ENCODE measurements at places on chromosomes 4 and X. TPM values are rescaled to one million over a fixed set of nuclear protein-coding genes. Genes with fewer than 3 reads are reported as not detected.
A peak's percentile ranks its signal among the peaks of the same experiment; 100 is the strongest.

Gene SLC25A6
- total RNA-seq = 206 TPM

Gene NHS
- 2.0 TPM for total RNA-seq

Gene PRDM8
- 2.0 TPM for total RNA-seq

Gene PRRG1
- total RNA-seq = 11.1 TPM

Gene ARSJ
- total RNA-seq = 5.3 TPM

Gene NOX1
- not detected for total RNA-seq

Gene SPANXN3
- not detected for total RNA-seq

Gene VCX3B
- total RNA-seq = not detected

DNA sequence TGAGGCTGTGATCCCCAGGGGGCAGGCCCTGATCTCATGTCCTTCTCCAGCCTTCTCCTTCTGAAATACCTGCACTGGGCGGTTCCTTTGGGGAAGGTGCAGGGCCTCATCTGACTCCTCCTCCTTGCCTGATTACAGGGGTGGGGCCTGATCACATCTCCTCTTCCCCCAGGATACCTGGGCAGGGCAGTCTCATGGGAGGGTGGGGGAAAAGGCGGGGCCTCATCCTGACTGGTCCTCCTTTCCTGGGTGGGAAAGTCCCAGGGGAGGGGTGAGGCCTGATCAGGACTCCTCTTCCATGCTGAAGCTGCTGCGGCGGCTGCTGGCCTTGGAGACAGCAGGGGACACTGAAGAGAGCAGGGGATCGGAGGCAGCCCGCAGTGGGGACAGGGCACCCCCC lies 13.3 kb downstream of the TFE3 start:
- no peak for DNase-seq

DNA sequence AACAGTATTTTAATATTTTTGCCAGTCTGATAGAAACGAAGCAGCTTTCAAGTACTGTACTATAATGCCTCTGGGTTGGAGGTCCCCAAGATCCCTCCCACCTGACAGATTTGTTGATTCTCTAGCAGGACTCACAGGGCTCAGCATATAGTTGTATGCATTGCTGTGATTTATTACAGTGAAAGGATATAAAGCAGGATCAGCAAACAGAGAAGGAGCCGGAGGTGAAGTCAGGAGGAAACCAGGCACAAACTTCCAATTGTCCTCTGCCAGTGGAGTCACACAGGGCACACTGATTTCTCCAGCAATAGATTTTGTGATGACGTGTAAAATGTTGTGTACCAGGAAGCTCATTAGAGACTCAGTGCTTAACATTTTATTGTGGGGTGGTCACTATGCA lies 19.0 kb downstream of the USP53 start:
- no peak for DNase-seq

DNA sequence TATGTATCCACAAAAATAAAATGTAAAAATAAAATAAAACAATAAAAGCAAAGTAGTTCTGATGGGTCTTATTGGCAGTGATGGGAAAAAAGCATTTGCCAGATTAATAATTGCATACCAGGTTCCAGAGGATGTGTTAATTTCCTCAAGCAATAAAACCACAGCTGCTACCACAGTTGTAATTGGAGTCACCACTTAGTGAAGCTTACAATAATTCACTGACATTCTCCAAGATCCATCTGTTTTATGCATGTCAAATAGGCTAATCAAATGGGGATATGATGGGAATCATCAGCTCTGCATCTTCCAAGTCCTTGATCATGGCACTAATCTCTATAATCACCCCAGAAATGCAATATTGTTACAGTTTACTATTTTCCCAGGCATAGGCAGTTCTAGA lies 123.5 kb upstream of the EMCN start:
- no peak for DNase-seq

GRCh38 chrX:129997086-129997485 lies 14.7 kb downstream of the BCORL1 start:
- DNase-seq = no peak

DNA sequence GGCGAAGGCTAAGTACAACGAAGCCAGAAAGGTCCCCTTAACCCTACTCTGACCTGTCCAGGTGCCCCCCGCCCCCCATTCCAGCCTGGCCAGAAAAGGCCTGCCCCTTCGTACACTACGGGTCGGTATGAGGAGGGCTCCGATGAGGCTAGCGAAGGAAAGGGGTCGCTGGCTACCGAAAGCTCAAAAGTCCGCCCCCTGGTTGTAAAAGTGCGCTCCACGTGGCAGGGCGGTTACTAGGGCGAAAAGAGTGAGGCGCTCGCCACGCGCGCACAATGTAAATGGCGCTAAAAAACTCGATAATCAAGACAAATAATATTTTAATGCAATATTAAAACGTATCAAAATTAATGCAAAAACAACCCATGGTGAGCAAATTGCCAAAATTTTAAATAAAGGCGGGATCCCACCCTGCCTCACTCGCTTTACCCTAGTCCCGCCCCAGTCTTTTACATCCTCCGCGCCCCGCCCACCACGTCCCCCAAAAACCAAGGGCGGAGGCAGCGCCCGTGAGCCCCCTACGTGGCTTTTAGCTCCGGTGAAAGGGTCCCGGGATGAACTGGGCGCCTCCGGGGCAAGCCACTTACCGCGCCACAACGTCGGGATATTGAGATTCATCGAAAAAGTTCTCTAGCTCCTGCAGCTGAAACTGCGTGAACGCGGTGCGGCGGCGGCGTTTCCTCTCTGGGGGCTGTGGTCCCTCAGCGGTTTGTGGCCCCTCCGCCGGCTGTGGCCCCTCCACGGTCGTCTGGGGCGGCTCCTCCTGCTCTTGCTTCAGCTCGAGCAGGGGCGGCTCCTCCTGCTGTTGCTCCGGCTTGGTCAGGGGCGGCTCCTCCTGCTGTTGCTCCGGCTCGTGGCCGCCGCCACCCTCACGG lies 929 bp downstream of the ESX1 start:
- no peak for DNase-seq

- no peak for DNase-seq
These were observed 44.9 kb downstream of the SPANXN1 start for GRCh38 chrX:145292218-145292617.

- DNase-seq = no peak
These were observed 62.3 kb downstream of the GPC3 start for GRCh38 chrX:133923113-133923512.

- DNase-seq = no peak
These were observed at the start of gene ING2 for GRCh38 chr4:183504930-183505610. Gene ING2 (plus strand): TSS chr4:183505058. CDS start chr4:183505196, 138 bp downstream.

- no peak for DNase-seq
These were observed 344.3 kb downstream of the BCOR start for GRCh38 chrX:39753293-39753996.

GRCh38 chr4:56648021-56648823 lies 32.9 kb downstream of the HOPX start:
- DNase-seq = no peak

DNA sequence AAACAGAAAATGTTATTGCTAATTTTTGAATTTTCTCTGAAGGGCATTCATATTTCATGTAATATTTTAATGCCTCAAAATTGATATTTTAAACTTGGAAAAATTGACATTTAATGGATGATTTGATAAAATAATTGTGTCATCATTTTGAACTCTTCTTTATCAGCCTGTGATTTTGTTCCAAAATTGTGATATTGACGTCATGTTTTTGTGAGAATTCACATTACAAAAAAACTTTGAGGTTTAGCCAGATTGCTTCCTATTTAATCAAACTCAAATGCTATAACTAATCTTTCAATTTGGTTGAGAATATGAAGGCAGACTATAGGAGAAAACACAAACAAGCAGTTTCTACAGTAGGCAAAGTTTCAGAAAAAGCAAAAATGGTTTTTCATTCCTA lies 137.4 kb downstream of the GRIA2 start:
- DNase-seq = no peak

DNA sequence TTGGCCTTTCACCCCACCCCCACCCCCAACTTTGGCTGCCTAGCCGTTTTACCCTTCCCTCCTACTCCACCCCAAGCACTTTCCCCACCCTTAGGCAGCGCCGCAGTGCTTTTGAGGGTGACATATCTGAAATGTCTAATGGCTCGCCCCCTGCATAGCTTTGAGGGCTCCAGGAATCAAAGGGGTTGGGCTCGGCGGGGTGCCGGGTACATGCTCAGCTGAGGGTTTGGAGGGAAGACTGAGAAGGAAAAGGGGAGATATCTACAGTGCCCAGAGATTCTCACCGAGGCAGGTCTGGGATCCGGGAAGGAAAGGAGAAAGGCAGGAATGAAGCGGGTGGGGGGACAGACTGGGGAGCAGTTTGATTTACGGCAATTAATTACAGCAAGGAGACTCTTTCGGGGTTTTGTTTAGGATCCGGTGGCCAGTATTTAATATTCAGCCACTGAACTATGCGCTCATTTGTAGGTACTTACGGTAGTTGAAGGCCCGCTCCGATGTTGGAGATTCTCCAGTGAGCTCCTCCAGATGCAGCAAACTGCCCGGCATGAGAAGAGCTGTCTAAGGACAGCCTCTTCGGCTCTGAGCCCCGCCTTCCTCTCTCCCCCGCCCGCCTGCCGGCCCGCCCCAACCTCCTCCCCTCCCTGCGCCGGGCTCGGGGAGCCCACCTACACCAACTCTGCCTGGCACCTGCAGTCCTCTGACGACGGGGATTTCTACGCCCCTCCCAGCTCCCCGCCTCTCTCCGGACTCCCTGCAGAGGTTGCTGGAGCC lies at the start of gene IGSF1:
Gene IGSF1 (minus strand): TSS at position 569 of the 774 bp plus-strand sequence. CDS start 2,632 bp downstream, outside the sequence.
- DNase-seq = peak; percentile 47

GRCh38 chr4:106652095-106652494 lies 283.5 kb upstream of the GIMD1 start:
- DNase-seq = no peak

DNA sequence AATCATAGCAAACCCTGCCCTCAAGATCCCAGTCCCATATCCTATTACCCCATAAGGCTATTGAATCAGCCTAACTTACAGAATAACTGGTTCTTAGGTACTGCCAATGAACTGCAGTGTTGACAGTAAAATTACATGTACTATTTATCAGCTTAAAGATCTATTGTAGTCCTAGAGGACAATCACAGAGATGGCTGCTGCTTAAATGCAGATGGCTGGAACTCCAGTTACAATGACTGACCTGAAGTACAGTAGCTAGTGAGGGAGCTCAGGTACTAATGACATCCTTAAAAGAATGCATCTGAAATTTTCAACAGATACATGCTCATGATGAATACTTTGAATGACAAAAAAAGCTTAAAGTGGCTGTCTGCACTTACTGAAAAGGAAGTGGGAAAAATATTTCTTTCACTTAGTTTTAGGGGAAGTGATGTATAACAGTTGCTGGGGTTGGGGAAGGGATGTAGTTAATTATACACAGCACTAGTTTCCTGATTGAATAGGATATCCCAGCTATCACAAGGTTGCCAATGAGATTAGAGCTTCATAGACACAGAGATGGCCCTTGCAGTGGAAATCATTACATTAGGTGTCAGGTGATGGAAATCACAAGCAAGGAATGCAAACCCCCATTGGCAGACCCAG lies 42.0 kb downstream of the USP26 start:
- DNase-seq = no peak

- DNase-seq = no peak
These were observed 246.5 kb downstream of the PPP1R2C start for GRCh38 chrX:42531441-42531840.

DNA sequence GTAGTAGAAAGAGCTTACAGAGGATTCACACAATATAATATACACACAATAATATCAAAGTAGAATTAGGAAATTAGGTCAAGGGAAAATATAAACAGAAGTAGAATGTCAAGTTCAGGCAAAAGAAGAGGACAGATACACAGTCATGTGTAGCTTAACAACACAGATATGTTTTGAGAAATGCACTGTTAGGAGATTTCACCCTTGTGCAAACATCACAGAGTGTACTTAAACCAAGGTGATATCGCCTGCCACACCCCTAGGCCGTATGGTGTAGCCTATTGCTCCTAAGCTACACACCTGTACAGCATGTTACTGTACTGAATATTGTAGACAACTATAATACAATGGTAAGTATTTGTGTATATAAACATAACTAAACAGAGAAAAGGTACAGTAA lies 110.0 kb upstream of the EDNRA start:
- no peak for DNase-seq

DNA sequence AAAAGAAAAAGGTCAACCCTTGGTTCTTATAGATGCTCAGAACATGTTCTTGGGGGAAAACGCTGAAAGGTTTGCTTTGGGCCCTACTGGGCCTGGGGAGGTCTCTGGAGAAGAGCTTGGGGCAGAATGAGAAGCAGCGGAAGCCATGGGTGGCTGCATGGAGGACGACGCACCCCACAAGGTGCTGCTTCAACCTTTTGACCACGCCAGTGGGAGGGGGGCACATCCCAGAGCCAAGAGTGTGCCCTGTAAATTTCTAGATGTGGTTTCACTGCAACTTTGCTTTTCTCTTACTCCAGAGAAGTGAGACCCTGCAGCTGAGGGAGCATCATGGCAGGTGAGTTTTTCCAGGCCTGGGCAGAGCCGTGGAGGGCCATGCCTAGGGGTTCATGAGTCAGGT lies 3.2 kb downstream of the PRRG3 start:
- DNase-seq = no peak

- DNase-seq = no peak
These were observed 3.8 kb downstream of the FGF16 start for GRCh38 chrX:77450996-77451395.

DNA sequence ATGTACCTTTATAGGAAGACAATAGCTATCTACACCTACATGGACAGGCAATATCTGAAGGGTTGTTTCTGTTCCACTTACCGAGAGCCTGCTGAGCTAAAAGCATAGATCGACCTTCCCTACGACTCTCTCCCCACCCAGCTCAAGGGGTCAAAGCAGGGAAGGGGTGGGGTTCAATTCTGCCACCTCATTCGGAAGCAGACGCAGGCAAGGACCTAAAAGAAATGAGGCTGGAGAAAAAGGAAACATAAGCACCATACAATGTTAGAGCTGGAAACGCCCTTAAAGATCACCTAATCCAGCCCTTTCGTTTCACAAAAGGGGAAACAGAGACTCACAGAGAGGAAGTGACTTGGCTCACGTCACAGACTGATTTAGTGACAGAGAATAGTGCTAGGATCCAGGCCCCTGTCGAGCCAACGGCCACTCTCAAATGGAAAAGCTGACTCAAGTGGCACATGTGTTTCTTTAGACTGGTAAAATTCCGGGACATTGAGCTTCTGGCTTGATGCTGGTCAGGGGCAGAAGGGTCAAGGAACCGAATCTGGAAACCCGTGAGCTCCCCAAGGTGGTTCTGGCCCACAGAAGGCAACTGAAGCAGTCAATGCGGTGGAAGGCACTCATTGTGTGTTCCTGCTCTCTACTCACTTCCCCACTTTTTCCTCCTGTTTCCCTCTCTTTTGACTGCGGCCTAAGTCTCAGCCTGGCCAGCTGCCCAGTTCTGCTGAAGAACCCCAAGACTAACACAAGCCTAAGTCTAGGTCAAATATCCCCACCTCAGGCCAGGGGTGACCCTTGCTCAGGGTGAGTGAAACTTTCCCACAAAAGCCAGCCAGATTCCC lies 7.5 kb downstream of the SEPTIN6 start:
- DNase-seq = peak; percentile 61

DNA sequence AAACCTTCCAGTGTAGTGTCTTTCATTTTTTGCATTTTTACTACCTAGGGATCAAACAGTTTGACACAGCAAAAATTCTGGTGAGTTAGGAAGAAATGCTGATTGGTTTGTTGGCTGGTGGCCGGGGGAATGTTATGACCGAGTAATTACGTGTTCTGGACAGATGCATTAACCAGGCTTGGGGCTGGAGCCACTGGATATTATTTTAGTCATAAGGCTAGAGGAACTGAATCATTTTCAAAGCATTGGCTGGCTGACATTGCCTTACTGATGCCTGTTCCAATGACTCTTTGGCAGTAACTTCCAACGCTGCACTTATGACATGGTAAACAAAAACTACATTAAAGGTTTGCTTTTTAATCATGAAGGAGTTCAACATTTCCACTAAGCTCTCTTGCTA lies 84.6 kb downstream of the FBXO8 start:
- no peak for DNase-seq

Data from left cardiac atrium (tissue), 4 donors.